ENCODE measurements at places on chromosomes 2 and 18.

DNA sequence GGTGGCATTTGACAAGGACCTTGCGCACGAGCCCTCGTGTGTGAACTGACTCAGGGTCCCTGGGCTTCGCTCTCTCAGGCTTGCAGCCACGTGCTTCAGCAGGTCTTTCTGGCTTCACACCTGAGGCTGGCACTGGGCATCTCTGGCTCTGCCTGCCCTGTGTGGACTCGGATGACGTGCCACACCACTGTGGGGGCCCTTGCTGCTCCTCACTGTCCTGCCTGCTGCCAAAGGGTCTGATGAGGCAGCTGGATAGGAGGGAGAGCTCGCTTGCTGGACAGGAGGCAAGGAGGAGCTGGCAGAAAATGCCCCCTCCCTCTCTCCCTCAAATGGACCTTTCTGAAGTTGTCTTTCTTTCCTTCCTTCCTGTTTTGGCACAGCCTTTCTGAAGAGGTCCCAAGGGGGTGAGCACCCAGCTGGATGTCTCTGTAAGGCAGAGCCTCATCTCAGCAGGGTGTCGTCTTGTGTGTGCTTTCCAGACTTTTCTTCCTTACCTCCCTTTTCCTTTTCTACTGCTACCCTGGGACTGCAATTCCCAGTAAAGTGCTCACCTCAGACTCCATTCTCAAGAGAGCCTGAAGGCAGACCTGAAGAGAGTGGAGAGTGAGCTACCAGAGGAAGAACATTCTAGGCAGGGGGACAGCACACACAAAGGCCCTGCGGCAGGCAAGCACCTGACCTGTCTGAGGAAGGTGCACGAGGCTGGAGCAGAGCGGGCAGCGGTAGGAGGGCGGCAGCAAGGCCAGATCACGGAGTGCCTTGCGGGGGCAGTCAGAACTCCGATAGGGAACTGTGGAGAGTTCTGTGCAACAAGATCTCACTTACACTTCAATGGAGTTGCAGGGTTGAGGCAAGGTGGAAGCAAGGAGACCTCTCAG lies 5.3 kb downstream of the PER2 start:
- DNase-seq: no peak

DNA sequence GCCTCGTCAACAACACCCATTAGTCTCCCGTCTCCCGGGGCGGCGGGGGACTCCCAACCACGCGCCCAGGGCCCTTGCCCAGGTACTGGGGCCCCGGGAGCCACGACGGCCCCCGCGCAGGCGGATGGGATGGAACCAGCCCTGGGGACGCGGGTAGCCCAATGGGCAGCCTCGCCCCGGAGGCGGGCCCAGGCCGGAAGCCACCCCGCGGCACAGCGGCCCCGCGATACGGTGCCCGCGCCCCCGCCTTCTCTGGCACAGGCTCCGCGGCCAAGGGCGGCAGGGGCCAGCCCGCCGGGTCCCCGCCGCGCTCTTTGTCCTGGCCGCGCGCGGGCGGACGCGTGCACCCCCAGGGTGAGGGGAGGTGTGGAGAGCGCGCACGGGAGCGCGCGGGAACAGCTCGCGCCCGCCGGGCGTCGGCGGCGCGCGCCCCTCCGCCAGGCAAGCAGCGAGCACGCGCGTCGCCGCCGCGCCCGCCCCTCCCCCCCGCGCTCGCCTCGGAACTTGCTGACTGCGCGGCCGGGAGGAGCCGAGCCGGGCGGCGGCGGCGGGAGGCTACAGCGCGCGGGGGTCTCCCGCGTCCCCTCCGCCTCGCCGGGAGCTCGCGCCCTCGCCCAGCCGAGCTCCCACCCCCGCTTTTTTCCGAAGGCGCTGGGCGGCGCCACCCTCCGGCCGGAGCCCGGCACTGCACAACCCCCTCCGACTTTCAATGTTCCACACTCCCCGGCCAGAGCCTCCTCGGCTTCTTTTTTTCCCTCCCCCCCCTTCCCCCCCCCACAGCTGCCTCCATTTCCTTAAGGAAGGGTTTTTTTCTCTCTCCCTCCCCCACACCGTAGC lies at the start of gene UBE2E3:
TSS of gene UBE2E3 (plus strand) at position 500 of the 837 bp plus-strand sequence. CDS start 1,438 bp downstream, outside the sequence.
- DNase-seq: peak; percentile 68

- peak; percentile 20 for DNase-seq
Observed at GRCh38 chr2:173881461-173881860, 83.7 kb downstream of the SP3 start.

- peak; percentile 87 for DNase-seq
Observed at GRCh38 chr18:32530947-32531651, 60.4 kb upstream of the GAREM1 start.

GRCh38 chr18:51074605-51075004 lies 44.6 kb downstream of the SMAD4 start:
- DNase-seq: no peak

DNA sequence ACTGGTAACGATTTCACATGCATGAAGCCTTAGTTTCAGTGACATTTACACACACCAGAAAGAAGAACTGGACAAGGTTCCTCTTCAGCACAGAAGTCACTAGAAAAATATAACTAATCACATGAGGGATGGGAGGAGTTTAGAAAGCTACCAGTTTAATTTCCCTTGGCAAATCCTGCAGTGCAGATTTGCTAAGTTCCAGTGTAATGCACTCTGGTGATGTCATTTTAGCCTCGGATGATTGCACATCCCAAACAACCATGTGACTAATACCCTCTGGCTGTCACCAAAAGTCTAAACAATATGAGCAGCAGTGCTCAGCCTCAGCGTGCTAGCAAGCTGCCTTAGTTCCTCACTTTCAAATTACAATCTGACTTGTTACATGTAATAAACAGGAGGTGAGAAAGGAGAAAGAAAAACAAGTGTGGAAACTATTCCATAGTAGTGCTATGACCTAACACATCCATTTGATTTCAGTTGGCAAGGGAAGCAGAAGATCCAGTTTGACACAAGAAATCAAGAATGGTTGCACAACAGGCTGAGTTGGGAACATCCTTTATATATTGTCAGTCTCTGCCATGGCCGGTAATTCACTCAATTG lies 35.3 kb upstream of the PPP1CB start:
- no peak for DNase-seq

DNA sequence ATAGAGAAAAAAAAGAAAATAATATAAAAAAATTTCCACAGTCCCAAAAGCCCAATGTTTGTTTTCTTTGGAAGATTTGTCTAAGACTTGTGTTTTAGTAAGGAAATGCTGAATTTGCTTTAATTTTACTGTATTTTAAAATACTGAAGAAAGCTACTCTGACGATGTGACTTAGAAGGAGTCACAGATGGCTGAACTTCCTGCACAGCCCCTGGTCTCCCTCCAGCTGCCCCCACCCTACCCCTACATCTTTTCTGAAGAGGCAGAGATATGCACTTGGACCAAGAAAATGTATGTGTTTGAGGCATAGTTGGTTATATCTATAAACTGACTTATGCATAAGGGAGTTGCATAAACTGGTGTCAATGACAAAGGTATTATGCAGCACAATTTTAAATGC lies 172.3 kb downstream of the CDH2 start:
- DNase-seq: no peak

DNA sequence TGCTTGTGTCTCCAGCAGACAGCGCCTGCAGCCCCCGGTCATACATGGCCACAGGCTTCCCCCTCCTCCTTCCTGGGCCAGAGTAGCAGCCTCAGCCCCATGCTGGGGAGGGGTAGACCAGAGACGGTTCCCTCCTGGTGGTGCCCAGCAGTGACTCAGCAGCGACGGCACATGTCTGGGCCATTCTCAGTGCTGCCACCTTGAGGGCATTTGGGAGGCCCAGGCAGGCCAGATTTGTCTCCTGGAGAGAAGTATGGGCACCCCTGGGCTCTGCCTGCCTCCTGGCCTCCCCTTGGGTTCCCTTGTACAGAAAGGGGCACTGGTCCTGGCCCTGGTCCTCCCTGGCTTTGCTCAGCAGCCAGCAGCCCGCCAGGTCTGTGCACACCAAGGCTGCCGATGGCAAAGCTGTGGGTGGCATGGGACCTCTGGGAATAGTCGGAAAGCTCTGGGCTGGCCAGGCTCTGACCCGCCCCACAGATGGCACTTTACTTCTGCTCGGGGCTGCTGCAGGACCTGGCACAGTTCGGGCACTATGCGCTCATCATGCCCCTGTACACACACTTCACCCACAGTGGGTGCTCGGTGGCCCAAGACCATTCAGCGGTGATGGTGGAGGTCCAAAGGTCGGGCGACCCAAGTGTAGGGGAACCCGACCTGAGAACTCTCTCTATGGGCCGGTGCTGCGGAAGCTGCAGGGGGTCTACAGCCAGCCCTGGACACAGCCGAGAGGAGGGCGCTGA lies 11.4 kb upstream of the ALPI start:
- DNase-seq: peak; percentile 76

DNA sequence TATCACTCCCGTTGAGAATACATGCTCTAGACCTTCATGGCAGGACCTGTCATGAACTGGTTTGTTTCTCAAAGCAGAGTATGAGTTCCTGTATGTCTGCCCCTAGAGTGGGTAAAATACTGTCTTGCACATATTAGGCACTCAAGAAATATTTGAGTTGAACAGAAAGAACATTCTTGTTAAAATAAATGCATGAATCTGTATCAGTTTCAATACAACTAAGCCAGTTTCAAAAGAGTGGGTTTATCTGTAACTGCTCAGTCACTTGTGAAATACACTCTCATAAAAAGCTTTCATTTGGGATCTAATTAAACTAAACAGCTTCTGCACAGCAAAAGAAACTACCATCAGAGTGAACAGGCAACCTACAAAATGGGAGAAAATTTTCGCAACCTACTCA lies 69.2 kb downstream of the RFTN2 start:
- DNase-seq: no peak

GRCh38 chr18:21593540-21594257 lies 6.8 kb downstream of the ESCO1 start:
- DNase-seq: no peak

- DNase-seq: no peak
Observed at GRCh38 chr2:231707625-231707926, 749 bp upstream of the PTMA start.

DNA sequence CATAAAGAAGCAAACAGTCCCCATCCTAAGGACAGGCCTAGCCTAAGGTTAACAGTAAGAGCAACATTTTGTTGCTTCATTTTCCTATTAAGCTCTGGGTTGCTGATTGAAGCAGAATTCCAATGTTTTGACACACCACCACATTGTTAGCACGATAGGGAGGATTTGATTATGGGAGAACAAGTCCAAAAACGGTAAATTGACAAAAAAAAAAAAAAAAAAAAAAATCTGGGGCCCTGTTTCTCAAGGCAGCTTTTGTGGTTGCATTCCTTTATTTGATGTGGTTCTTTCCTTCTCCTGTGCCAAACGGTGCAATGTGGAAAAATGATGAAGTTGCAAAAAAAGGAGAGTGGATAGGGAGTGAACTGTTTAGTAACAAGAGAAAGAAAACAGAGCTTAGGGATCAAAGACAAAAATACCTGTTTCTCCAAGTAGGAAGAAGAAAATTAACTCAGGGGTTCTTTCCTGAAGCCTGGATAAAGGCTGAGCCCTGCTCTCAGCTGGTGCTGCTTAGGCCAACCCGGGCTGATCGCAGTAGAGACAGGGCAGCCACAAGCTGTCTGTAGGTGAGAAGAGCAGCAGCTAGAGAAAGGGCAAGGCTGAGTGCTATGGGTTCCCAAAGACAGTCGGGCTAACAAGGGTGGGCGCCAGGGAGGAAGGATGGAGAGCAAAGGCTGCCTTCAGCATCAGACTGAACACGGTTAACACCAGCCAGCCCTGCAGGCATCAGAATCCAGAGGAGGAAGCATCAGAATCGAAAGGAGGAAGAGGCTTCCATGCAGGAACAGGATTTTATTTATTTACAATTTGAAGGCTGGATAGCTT lies 167.8 kb upstream of the FOSL2 start:
- DNase-seq: peak; percentile 29

- DNase-seq: peak; percentile 94
Observed at GRCh38 chr2:121999264-121999663, 243.8 kb downstream of the TSN start.

DNA sequence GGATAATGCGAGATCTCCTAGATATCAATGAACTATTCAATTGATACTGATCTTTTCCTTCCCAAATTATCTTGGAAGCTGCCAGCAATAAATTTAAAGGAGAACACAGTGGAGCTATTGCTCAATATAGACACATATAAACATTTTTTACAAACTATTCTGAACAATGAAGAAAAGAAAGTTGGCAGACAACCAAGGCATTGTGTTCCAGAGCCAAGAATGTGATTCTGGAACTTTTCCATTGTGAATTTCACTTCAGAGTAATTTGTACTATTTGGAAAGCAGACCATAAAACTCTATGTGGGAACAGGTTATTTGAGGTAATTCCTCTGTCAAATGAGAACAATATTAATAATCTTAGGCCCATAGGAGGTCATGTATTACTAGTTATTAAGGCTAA lies 588.2 kb downstream of the IRS1 start:
- no peak for DNase-seq

DNA sequence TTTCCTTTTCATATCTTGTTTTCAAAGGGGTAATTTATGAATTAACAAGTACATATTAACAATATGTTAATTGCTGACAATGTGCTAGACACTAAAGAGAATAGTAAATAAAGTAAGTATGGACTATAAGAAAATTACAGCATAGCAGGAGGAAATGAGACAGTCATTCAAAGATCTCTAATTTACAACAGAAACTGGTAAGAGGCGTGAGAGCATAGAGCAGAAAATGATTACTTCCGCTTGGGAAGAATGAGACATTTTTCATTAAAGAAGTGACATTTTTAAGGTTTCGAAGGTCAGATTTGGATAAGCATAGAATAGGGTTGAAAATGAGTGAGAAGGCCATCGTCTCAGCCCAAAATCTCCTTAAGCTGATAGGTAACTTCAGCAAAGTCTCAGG lies 184.4 kb upstream of the SESTD1 start:
- DNase-seq: no peak

GRCh38 chr2:101295895-101296294 lies 12.6 kb downstream of the RNF149 start:
- no peak for DNase-seq

DNA sequence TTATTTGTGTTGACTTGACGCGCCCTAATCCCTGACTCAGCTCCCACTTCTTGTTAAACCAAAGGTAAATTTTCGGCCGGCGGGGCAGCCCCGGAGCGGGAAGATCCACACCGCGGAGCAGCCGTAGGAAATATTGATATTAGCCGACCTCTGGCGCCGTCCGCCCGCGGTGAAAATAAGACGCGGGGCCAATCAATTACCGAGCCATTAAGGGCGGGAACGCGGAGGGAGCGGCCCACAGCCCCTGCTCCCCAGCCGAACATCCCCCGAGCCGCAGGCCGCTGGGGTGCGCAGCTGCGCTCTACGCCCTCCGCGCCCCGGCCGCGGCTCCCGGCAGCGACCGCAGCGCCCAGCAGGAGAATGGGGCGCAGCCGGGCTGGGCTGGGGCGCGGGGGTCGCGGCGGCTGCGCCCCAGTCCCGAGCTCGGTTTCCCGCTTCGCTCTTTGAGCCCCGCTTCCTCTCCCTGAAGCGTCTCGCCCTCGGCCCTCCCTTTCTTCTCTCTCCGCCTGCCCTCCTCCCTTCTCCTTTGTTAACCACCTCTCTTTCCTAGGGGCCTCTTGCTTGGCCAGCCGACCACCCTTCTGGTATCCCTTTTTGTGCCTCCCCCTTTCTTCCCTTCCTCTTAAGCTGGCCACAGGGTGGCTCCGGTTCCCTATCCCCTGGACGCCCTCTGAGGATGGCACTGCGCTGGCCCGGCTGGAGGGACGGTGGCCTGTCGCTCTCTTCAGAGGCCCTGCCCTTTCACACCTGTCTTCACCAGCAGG lies 40.9 kb downstream of the CELF4 start:
- DNase-seq: no peak
